Liver (tissue), 10 donors: ENCODE measurements at places on chromosomes 11 and 22. TPM values are rescaled to one million over a fixed set of nuclear protein-coding genes. Genes with fewer than 3 reads are reported as not detected.

Gene PLAAT4
- total RNA-seq: 23.8 TPM

Gene PKNOX2
- 0.23 TPM for total RNA-seq

Gene FAM181B
- not detected for total RNA-seq

Gene TSPAN32
- 71.4 TPM for total RNA-seq

Gene C11orf87
- not detected for total RNA-seq

Gene KCNJ5
- total RNA-seq: 0.05 TPM

Gene OR8D4
- not detected for total RNA-seq

Gene ANO9
- 0.37 TPM for total RNA-seq

Gene NXPE4
- not detected for total RNA-seq

Gene CD248
- total RNA-seq: 1.0 TPM

Gene TRIM49
- not detected for total RNA-seq

Gene KLHL22
- total RNA-seq: 11.3 TPM

Gene MMP8
- total RNA-seq: 3.5 TPM

Gene SERPING1
- 235 TPM for total RNA-seq

Gene TLCD5
- 0.50 TPM for total RNA-seq

Gene CKAP5
- 70.4 TPM for total RNA-seq

Gene FADS1
- 72.7 TPM for total RNA-seq

Gene MS4A15
- not detected for total RNA-seq

Gene TNNT3
- total RNA-seq: not detected

Gene PACS1
- 7.1 TPM for total RNA-seq

Gene POLD4
- 18.8 TPM for total RNA-seq

Gene SLC22A25
- 35.3 TPM for total RNA-seq

Gene IL17REL
- not detected for total RNA-seq

Gene ZNF143
- 20.4 TPM for total RNA-seq

Gene PRODH
- not detected for total RNA-seq

Gene DENND6B
- 1.2 TPM for total RNA-seq

Gene MYOD1
- total RNA-seq: not detected

Gene POLR2L
- total RNA-seq: 60.4 TPM

Gene CCDC157
- 1.4 TPM for total RNA-seq

Gene CSNK2A3
- 0.51 TPM for total RNA-seq

Gene MIOX
- total RNA-seq: not detected

Gene PHLDB1
- 6.8 TPM for total RNA-seq

Gene CWC15
- 19.7 TPM for total RNA-seq

Gene ACRV1
- total RNA-seq: not detected

Gene CLCF1
- total RNA-seq: 0.17 TPM

Gene TMPRSS4
- total RNA-seq: 0.08 TPM

Gene MS4A14
- total RNA-seq: 0.19 TPM

Gene IPO7
- total RNA-seq: 43.5 TPM

Gene NCAM1
- 2.1 TPM for total RNA-seq

Gene GTSE1
- total RNA-seq: 13.9 TPM

Gene CTSC
- total RNA-seq: 31.2 TPM

Gene PGR
- 0.17 TPM for total RNA-seq
